ENCODE measurements at places on chromosomes 2 and 18.
A peak's percentile ranks its signal among the peaks of the same experiment; 100 is the strongest.

DNA sequence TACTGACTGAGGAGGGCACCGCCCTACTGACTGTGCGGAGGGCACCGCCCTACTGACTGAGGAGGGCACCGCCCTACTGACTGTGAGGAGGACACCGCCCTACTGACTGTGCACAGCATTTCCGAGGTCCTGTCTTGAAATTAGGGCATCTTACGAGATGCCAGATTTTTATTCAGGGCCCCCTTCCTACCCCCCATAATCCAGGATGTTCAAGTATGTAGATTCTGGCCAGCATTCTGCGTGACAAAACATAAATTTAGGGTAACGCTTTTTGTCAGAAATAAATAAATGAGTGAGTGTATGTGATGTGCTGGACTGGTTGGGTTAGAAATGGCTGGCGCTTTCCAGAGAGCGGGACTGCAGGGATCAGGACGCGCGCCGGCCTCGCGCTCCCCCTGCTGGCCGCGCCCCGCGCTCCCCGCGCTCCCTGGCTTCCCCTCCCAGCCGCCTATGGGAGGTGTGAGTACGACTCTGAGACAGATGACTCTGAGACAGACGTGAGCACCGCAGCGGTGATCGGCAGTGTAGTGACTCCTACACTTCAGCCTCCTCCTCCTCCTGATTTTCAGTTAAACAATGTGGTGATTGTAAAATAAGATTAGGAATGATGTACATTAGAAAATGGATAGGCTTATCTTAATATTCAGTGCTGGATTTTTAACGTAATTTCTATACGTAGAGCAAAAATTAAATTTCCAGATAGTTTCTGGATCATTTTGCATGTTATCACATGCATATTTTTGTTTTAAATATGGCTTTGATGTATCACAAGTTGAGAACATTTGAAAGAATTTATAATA, 149.2 kb upstream of the NFATC1 start:
- peak; percentile 75 for DNase-seq

DNA sequence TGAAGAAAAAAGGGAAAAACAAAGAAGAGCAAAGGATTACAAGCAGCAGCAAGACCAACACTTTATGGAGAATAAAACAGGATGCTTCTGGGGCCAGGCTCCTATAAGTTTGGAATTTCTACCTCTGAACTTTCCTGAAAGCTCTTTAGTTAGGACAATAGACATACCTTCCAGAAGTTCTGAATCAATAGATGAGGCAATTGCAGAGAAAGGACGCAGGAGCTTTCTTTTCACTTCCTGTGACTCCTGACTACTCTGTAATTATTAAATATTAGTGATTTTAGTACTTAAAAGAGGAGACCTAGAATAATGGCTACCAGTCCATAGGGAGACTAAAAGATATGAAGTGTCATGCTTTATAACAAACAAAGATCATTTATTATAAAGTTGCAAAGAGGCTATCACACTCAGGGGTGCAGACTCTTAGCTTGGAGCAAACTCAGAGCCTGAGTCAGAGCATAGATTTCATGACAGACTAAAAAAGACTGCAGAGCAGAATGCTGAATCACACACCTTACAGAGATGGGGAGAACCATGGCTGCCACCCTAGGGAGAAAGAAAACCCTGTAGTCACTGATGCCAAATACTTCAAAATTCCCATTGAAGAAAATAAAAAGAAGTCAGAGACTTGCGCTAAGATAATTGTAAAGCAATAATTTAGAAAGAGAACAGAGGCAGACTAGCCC, 52.5 kb upstream of the FAM136A start:
- peak; percentile 42 for DNase-seq

DNA sequence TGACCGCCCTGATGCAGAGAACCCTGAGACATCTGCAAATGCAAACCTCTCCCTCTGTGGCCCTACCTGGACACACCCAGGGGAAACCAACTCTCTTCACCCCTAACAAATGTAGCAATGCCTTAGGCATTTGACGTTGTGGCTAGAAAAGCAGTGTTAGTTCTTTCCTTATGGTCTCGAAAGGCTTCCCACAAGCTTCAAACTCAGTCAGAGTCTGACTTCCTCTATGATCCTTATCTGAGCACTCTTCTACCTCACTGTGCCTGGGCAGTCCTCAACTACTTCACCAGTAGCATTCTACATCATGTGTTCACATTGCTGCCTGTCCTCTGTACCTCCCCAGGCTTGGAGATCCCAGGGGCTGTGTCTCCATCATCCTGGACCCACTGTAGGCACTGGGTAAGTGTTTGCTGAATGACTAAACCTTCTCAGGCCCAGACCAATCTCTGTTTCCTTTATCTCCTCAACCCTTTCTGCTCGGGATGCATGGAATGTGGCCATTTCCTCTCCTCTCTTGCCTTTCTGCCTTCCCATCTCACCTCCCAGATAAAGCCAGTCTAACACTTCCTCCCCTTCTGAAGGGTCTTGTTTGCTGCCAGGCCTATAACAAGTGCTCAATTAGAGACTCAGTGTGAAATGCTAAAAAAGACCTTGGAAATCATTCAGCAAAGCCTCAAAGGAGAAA, 91.7 kb upstream of the ACAA2 start:
- DNase-seq, result no peak

- DNase-seq, result no peak
Measured at GRCh38 chr2:160630801-160631590, 137.4 kb upstream of the RBMS1 start.

DNA sequence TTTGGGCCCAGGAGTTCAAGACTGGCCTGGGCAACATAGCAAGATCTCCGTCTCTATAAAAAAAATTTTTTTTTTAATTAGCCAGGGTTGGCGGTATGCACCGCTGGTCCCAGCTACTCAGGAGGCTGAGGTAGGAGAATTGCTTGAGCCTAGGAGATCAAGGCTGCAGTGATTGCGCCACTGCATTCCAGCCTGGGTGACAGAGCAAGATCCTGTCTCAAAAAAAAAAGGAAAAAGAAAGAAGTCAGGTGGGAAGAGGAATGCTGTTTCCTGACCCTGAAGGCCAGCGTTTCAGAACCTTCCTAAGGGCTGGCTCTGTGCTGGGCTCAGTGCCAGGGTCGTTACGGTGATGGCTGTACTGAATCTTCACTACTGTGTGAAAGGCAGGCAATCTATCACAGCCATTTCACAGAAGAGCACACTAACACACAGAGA, 35.0 kb upstream of the AGAP1 start:
- DNase-seq, result peak; percentile 52

GRCh38 chr18:63237881-63238692, 81.5 kb downstream of the BCL2 start:
- DNase-seq, result peak; percentile 86

GRCh38 chr18:62682371-62682770, 33.0 kb upstream of the PHLPP1 start:
- no peak for DNase-seq

DNA sequence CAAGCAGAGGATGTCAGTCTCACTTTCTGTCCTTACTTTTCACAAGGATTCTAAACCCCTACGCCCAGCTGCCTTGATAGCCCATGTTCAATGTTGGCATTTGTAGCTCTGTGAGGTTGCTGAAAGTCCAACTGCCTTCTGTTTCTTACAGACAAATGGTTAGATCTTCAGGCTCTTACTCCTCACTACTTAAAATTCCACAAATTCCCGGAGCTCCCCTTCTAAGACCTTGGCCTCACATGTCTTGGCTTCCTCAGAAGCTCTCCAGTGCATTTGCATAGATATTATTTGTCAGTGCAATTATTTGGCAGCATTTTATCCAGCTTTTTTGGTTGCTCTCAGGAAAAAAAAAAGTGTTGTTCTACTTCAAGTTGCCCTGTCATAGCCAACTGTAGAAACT, 453.7 kb upstream of the CELF4 start:
- no peak for DNase-seq

- peak; percentile 60 for DNase-seq
Measured at GRCh38 chr2:219459460-219460311, 25.0 kb downstream of the SPEG start.

DNA sequence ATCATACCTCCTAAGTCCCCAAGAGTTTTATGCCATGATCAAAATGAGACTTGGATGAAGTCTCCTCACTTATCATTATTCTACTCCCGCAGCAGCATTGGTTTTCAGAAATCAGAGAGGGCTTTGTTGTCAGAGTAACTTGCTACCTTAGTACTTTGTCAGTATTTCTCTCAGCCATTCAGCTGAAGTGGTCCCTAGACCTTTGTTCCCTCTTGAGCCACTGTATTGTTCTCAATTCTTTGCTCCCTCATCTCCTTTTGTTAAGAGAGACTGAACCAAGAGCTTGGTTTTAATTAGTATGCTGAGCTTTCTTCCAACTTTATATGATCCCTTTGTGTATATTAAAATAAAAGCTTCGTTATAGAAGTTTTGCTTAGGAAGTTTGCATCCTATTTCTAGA, 133.4 kb downstream of the DOCK10 start:
- no peak for DNase-seq

DNA sequence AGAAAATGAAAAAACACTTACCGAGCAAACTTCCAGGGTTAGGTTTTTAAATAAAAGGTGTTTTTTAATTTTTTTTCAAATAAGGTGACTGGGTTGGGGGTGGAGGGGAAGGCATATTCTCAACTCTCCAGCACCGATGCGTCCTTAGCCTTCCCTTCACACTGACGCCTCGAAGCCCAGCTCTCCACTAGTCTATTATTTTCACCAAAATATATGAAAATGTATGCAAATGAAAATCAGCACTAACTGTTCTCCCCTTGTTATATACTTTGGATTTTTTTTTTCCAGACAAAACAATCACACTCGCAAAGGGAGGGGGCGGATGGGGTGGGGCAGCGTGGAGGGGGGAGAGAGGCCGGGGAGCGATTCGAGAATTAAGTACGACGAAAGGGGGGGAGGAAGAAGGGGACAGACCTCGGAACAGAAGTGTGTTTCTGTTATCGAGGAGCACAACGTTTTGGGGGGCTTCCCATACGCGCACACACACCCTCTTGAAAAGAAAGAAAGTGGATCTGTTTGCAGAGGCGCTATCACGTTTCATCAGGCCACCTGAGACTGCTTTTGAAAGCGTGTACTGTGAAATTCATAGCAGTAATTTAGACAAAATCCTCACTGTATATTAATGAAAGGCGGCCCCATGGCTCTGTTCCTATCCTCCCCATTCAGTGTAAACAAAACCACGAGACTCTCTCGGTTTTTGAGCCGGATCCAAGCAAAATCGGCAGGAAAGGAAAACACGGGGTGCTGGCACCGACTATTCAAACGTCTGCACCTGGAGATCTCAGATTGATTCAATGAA, 2.4 kb upstream of the POU3F3 start:
- no peak for DNase-seq

DNA sequence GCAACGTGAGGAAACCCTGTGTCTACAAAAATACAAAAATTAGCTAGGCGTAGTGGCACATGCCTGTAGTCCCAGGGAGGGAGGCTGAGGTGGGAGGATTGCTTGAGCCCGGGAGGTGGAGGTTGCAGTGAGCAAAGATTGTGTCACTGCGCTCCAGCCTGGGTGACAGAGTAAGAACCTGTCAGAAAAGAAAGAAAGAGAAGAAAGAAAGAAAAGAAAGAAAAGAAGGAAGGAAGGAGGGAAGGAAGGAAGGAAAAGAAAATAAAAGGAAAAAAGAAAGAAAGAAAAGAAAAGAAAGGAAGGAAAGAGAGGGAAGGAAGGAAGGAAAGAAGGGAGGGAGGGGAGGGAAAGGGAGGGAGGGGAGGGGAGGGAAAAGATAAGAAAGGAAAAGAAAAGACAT, 89.9 kb upstream of the HPCAL1 start:
- DNase-seq, result no peak

DNA sequence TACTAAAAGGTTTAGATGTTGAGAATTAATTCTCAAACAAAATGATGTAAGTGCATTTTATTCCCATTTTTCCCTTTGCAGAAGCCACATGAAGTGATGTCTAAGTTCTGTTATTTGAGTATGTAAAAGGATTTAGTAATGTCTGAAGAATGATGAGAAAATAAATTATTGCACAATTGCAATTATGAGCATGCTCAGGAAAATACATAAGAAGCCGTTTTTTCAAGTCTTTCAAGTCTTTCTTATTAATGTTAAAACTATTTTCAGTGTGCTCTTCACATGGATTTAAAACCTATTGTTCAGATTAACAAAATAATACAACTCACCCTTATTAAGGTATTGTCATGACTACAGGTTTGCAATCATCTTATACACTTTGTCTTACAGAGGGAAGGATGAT, 331.4 kb upstream of the NETO1 start:
- DNase-seq, result no peak

GRCh38 chr2:187976986-187977333, 314.7 kb upstream of the GULP1 start:
- DNase-seq, result no peak

DNA sequence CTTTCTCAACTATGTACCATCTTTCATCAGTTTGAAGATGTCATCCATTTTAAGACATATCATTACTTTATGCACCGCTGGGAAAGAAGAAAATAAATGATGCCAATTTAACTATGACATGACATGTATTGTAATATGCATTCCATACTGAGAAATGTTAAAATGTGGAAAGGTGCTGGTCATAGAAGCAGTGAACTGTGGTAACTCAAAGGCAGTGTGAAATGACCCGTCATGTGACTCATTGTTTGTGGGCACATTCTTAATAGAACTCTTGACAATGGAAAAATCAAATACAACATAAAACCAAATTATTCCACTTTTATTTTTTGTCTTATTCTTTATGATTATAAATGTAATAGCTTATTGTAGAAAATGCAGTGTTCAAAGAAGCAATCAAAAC, 455.0 kb upstream of the ST6GAL2 start:
- no peak for DNase-seq

DNA sequence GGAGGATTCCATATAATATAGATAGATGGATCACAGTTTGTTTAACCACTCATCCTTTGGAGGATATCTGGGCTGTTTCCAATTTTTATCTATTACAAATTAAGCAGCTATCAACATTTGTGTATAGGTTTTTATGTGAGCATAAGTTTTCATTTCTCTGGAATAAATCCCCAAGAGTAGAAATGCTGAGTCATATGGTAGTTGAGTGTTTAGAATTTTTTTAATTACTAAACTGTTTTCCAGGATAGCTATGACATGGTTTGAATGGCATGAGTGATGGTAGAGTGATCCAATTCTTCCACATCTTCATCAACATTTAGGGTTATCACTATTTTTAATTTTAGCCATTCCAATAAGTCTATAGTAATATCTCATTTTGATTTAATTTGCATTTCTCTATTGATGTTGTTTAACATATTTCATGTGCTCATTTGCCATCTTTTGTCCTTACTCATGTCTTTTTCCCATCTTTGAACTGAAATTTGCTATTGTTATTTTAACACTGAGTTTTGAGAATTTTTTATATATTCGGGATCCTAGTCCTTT, 31.4 kb downstream of the ABCB11 start:
- no peak for DNase-seq

DNA sequence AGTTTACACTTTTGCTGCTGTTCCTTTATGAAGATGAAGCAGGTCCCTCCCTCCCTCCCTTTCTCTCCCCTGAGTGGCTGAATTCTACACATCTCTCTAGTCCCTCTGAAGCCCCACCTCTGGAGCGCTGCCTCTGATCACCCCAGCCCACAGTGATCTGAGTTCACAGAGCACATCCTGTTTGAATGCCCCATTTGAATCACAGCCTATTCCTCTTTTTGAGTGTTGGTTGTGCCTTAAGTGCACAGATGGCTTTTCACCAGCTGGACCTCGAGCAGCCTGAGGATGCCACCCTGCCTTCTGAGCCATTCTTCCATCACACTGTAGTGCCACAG, 87.1 kb downstream of the ITGB1BP1 start:
- no peak for DNase-seq
